ENCODE measurements at places on chromosomes 6 and 20. TPM values are rescaled to one million over a fixed set of nuclear protein-coding genes. Genes with fewer than 3 reads are reported as not detected.

DNA sequence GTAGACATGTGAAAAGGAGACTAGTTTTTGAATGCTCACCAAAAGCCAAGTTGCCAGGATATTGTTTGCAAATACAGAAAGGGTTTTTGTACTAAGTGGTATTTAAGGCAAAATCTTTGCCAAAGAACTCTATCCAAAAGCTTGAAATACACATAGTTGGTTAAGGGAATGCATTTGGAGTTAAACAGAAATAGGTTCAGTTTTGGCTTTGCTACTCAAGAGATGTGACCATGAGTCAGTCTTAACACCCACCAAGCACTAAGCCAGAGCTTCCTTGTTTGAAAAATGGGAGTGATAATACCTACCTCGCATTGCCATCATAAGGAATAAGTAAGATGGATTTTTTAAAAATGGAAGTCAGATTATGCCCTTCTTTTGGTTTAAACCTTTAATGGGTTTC is 191.7 kb upstream of the LAMP5 start:
- no peak overlapping the region for H3K4me3 ChIP-seq
- DNase-seq: no peak
- no peak overlapping the region for H3K27ac ChIP-seq
- H3K27me3 ChIP-seq: no peaks in the 10 kb centered on the region
- H3K36me3 ChIP-seq: no peaks in the 10 kb centered on the region

- H3K4me1 ChIP-seq: no peaks in the 10 kb centered on the region
- H3K27me3 ChIP-seq: no peaks in the 10 kb centered on the region
- H3K27ac ChIP-seq: no peak overlapping the region
- no peak for DNase-seq
- no peaks in the 10 kb centered on the region for H3K36me3 ChIP-seq
Observed at GRCh38 chr6:41697861-41698781, 37.3 kb downstream of the TFEB start.

GRCh38 chr6:37698264-37699137 is 818 bp upstream of the MDGA1 start:
- H3K4me1 ChIP-seq: peaks cover 36% of the 10 kb centered on the region
- peak overlapping the region; percentile 94 for H3K4me3 ChIP-seq

GRCh38 chr6:46789434-46790354 is 3.5 kb upstream of the MEP1A start:
- no peaks in the 10 kb centered on the region for H3K36me3 ChIP-seq
- no peak overlapping the region for H3K27ac ChIP-seq
- no peaks in the 10 kb centered on the region for H3K27me3 ChIP-seq
- H3K4me3 ChIP-seq: no peak overlapping the region
- H3K4me1 ChIP-seq: no peaks in the 10 kb centered on the region

DNA sequence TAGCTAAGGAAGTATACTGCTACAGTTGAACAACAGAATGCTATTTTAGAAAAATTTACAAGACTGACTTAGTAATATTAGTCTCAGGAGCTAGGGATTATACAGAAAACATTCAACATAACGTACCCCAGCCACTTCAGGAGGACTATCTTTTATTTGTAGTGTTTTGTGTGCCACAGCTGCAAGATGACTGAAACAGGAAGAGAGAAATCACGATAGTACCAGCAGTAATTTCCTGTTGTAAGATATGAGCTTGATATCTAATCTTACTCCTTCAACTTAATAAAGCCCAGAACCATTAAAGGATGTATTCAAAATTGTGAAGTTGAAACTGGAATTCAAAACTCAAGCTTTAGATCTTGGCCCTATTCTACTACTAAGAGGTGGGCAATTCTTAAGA is 42.1 kb downstream of the SLC35A1 start:
- peak overlapping the region; percentile 21 for H3K27ac ChIP-seq
- H3K4me3 ChIP-seq: no peak overlapping the region
- no peak for DNase-seq
- H3K36me3 ChIP-seq: peaks cover 55% of the 10 kb centered on the region
- H3K27me3 ChIP-seq: no peaks in the 10 kb centered on the region

DNA sequence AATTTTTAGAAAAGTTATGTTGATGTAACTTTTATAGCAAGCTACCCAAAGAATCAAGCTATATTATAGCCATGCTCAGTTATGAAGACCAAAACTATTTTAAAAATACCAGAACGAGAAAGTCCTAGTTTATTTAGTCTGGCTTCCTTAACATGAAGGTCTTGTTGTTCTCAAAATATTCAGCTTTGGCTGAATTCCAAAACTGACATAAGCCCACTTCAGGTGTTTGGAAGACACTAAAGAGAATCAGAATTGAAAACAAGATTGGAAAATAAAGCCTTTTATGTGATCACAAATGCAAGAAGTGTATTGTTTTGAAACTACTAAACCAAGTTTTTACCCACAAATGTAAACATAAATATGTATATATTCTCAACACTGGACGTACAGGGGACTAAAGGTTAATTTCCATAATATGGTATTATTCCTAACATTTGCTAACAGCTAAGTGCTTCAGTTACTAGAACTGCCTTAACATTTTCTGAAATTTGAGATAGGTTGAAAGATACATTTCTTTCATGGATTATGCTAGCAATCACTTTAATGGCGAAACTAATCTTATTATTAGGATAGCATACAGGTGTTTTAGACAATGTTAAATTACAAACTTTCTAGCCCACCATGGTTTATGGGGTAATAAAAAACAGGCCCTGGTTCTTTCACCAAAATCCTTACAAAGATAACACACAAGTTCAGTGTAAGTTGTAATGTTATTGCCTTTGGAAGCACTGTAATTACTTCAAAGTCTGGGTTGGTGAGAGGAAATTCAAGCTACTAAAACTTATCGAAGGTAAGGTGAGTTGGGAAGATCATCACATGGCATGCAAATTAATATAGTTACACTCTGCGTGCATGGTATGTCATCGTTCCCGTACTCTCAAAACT is 1.6 kb downstream of the MAP3K5 start:
- no peaks in the 10 kb centered on the region for H3K27me3 ChIP-seq
- peak overlapping the region; percentile 88 for H3K4me3 ChIP-seq
- peak overlapping the region; percentile 89 for H3K27ac ChIP-seq
- DNase-seq: no peak

- H3K27ac ChIP-seq: no peak overlapping the region
- no peaks in the 10 kb centered on the region for H3K36me3 ChIP-seq
- H3K27me3 ChIP-seq: peaks cover 4% of the 10 kb centered on the region
- no peak for DNase-seq
- H3K4me3 ChIP-seq: no peak overlapping the region
Observed at GRCh38 chr6:170473301-170473717, 79.8 kb downstream of the PSMB1 start.

- no peak overlapping the region for H3K27ac ChIP-seq
- H3K4me1 ChIP-seq: no peaks in the 10 kb centered on the region
- no peaks in the 10 kb centered on the region for H3K36me3 ChIP-seq
Observed at GRCh38 chr6:168177103-168177891, 98.3 kb upstream of the FRMD1 start.

GRCh38 chr6:16591396-16592222 is 169.7 kb downstream of the ATXN1 start:
- no peak for DNase-seq
- H3K36me3 ChIP-seq: peaks cover 32% of the 10 kb centered on the region
- peaks cover 24% of the 10 kb centered on the region for H3K4me1 ChIP-seq
- no peak overlapping the region for H3K4me3 ChIP-seq
- no peak overlapping the region for H3K27ac ChIP-seq
- H3K27me3 ChIP-seq: no peaks in the 10 kb centered on the region

GRCh38 chr6:64539917-64540316 is 904.3 kb downstream of the PHF3 start:
- DNase-seq: no peak
- no peak overlapping the region for H3K4me3 ChIP-seq
- H3K27me3 ChIP-seq: no peaks in the 10 kb centered on the region
- no peaks in the 10 kb centered on the region for H3K4me1 ChIP-seq
- no peak overlapping the region for H3K27ac ChIP-seq

DNA sequence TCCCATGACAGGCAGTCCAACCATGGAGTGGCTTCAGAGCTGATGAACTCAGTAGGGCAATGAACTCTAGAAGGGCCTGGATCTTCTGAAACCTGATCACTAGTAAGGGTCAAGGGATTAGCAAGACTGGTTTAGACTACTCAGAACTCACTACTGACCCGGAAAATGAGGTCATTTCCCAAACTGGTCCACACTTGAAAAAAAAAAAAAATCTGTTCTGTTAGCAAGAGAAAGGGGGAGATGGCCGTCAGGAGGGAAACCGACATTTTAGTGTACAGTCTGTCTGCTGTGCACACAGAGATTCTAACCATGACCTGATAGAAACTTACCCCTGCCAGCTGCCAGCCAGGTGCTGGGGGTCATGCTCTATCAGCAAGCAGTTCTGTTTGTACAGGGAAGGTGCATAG is 262.4 kb upstream of the AGPAT4 start:
- H3K4me3 ChIP-seq: no peak overlapping the region
- no peaks in the 10 kb centered on the region for H3K4me1 ChIP-seq
- no peaks in the 10 kb centered on the region for H3K36me3 ChIP-seq
- H3K27me3 ChIP-seq: no peaks in the 10 kb centered on the region

DNA sequence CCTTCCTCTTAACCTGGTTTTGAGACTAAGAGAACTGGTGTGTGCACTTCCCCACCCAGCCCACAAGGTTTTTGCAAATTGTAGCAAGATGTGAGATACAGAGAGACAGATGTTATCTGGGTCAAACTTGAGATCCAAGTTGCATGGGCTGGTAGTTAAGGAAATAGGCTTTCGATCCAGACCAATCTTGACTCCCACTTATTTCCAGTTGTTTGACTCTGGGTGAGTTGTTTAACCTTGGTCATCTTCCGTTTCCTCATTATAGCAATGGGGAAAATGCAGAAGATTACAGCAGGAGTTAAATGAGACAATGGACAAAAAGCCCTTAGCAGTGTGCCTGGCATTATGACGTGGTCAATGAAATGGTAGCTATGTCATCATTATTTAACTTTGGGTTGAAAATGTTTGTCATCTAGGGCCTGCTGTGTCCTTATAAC is 1.7 kb downstream of the SNX21 start:
- H3K27ac ChIP-seq: no peak overlapping the region
- DNase-seq: no peak
- H3K4me3 ChIP-seq: no peak overlapping the region
- peaks cover 19% of the 10 kb centered on the region for H3K4me1 ChIP-seq
- peaks cover 12% of the 10 kb centered on the region for H3K27me3 ChIP-seq
- H3K36me3 ChIP-seq: no peaks in the 10 kb centered on the region

GRCh38 chr6:125358898-125359297 is 57.1 kb upstream of the HDDC2 start:
- H3K36me3 ChIP-seq: no peaks in the 10 kb centered on the region
- no peak overlapping the region for H3K4me3 ChIP-seq
- no peaks in the 10 kb centered on the region for H3K4me1 ChIP-seq

DNA sequence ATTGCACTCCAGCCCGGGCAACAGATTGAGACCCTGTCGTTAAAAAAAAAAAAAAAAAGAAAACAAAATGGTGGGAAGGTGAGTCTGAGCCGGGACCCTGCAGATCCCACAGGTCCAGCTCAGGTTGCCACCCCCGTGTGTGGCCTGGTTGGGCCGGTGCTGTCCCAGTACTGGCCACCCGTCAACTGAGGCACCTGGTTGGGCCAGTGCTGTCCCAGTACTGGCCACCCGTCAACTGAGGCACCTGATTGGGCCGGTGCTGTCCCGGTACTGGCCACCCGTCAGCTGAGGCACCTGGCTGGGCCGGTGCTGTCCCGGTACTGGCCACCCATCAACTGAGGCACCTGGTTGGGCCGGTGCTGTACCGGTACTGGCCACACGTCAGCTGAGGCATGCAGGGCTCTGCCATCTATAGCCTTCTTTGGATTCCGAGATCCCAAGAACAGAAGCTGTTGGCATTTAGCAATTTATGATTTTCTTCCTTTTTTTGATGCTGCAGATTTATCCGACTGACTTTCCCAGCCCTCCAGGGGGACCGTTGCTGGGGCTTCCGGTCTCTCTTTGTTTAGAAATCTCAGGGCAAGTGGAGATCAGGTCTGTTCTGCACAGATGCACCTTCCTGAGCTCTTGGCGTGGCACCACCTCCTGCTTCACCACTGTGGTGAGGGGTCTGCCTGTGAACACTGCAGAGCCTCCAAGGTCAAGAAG is 113.8 kb downstream of the SYCP2 start:
- H3K27ac ChIP-seq: no peak overlapping the region
- peak; percentile 8 for DNase-seq
- H3K4me1 ChIP-seq: no peaks in the 10 kb centered on the region

OOEP gene
- total RNA-seq: 0.33 TPM

GMPR gene
- total RNA-seq: 3.4 TPM

RBM12 gene
- 115 TPM for total RNA-seq

COL20A1 gene
- total RNA-seq: not detected

EYS gene
- not detected for total RNA-seq
